ENCODE measurements at places on chromosomes 2 and 18.

DNA sequence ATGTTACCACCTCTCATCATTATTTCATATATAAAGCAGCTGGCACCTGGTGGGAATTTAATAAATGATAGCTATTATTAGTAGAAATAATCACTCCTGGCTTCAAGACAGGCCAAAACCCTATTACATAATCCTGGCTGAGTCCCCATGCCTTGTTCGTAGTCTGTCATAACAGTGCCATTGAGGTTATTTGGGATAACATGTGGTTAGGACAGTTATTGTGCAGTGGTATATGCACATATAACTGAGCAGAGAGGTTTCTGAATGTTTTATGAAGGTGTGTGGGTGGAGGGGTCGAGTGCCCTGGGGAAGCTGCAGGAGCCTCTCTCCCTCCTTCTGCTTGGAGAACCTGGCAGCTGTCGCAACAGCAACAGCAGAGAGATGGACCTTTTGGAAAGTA, 162.4 kb upstream of the NABP1 start:
- no peak for DNase-seq

- no peak for DNase-seq
Measured at GRCh38 chr2:241381872-241382271, 25.8 kb downstream of the FARP2 start.

DNA sequence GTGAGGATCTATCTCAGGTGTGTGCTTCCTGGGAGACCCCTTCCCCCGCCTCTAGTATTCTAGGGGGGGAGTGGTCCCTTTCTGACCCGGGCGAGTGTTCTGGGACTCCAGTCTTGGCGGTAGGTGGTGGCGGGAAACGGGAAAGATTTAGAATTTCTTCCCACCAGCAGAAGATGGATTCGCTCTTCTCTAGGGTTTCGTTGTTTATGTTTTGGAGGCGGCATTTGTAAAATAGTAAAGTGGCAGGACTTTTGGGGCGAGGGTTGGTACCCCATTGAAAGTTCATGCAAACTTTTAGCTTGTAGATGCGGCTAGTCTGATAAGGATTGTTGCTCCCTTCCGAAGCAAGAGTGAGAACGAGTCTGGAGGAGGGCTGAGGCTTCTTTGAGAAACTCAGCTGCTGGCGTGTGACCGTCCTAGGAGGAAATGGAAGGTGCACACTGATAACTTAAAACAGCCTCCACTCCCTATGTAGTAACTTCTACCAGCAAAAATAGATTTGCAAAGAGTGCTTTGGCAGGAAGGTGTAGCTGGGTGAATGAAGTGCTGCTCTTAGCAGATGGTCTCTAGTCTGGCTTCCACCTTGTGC, 412 bp downstream of the GPD2 start:
- DNase-seq, result peak; percentile 17

GRCh38 chr18:14942275-14942674, 194.3 kb downstream of the ANKRD30B start:
- no peak for DNase-seq

GRCh38 chr18:6079406-6079805, 184.1 kb upstream of the TMEM200C start:
- no peak for DNase-seq

- DNase-seq, result no peak
Measured at GRCh38 chr2:226609366-226609765, 190.3 kb downstream of the IRS1 start.

DNA sequence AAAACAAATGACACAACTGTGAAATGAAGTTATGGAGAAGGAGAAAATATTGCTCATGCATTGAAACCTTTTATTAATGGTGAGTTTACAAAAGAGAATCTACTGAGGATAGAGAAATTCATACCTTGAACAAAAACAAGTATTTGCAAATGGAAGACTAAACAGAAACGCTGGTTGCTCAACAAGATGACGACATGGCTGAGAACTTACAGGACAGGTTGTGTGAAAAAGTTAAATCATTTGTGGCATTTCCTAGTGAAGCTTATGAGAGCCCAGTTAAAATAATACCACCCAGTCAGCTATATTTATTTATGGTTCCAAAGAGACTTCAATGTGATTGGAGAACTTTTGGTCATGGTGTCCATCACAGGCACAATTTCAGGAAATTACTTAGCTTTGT, 148.6 kb upstream of the PKDCC start:
- DNase-seq, result no peak

- DNase-seq, result no peak
Measured at GRCh38 chr2:234339501-234339900, 157.4 kb downstream of the ARL4C start.

GRCh38 chr2:203122317-203122986, 107.8 kb downstream of the NBEAL1 start:
- no peak for DNase-seq

GRCh38 chr2:51624995-51625394, 593.1 kb upstream of the NRXN1 start:
- no peak for DNase-seq

DNA sequence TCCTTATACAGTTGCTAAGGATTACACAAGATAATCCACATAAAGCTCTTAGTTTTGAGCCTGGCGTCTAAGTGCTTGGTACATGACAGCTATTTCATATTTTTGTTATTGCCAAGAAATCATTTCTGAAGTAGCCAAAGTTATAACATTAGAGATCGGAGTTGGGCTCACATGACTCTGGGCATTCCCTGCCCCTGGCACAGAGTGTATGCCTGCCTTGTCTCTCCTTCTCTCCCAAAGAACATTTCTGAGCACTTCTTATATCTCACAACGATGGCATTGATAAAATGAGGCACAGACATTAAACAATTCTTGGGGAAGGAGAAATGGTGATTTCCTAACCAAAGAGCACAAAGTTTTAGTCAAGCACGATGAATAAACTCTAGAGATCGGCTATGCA, 87.7 kb upstream of the DDX18 start:
- no peak for DNase-seq

DNA sequence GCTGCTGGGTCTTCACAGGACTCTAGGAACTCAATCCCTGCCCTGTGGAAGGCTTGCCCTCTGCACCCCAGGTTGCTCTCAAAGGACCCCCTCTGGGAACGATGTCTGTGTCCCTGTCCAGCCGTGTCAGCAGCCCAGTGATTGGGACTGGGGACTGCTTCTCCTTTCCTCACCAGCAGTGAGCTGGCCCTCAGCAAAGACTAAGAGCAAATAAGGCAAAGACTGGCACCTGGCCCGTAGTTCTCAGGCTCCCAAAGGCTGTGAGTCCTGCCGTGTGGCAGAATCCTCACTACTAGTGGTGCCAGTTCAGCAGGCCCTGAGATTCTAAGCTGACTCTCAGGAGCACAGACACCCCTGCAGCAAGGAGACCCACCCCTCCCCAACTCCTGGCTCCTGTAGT, 47.8 kb downstream of the TMEM163 start:
- DNase-seq, result no peak

- DNase-seq, result peak; percentile 89
Measured at GRCh38 chr2:43174368-43174916, 52.0 kb downstream of the ZFP36L2 start.

- DNase-seq, result no peak
Measured at GRCh38 chr2:98975611-98976010, 39.6 kb upstream of the CRACDL start.

- DNase-seq, result no peak
Measured at GRCh38 chr2:44178950-44179349, 10.3 kb downstream of the PPM1B start.
